ENCODE measurements at places on chromosomes 2 and 18.

GRCh38 chr18:40577239-40577980 lies 1377.6 kb upstream of the PIK3C3 start:
- DNase-seq = no peak

DNA sequence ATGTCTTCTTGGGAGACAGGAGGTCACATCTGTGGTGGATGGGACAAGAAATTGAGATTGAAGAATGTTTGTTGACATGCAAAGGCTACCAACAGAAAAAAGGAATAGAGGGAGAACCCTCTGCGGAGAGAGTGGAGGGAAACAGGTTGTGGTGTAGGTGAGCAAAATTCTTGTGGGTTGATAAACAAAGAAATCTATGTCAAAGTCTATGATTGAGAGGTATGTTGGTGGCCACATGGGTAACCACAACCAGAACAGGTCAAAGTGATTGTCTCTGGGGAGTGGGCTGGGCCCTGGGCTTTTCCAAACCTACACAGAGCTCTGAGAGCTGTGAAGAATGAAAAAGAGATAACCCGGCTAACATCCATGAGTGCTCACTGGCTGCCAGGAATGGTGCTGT lies 62.8 kb upstream of the NCK2 start:
- no peak for DNase-seq

GRCh38 chr2:222792001-222792611 lies 68.7 kb upstream of the ACSL3 start:
- DNase-seq = peak; percentile 73

DNA sequence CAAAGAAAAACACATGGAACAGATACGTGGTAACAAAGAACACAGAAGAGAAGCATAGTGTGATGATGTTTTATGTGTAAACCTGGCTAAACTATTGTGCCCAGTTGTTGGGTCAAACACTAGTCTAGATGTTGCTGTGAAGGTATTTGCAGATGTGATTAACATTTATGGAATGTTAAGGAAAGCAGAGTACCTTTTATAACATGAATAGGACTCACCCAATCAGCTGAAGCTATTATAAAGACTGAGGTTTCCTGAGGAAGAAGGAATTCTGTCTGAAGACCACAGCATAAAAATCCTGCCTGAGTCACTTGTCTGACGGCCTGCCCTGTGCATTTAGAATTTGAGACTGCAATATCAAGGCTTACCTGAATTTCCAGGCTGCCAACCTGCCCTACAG lies 253.1 kb downstream of the DYM start:
- DNase-seq = no peak

Measured in body of pancreas (tissue), 4 donors.